Stimulated activated CD8-positive, alpha-beta memory T cell treated with anti-CD3 and anti-CD28 coated beads, Interleukin-2, amount 100 ng/mL, for 1 hour (primary cell): ENCODE measurements at places on chromosomes 11 and 22.

GRCh38 chr11:66727282-66728037 is 1.6 kb downstream of the SPTBN2 start:
- no peak for DNase-seq

DNA sequence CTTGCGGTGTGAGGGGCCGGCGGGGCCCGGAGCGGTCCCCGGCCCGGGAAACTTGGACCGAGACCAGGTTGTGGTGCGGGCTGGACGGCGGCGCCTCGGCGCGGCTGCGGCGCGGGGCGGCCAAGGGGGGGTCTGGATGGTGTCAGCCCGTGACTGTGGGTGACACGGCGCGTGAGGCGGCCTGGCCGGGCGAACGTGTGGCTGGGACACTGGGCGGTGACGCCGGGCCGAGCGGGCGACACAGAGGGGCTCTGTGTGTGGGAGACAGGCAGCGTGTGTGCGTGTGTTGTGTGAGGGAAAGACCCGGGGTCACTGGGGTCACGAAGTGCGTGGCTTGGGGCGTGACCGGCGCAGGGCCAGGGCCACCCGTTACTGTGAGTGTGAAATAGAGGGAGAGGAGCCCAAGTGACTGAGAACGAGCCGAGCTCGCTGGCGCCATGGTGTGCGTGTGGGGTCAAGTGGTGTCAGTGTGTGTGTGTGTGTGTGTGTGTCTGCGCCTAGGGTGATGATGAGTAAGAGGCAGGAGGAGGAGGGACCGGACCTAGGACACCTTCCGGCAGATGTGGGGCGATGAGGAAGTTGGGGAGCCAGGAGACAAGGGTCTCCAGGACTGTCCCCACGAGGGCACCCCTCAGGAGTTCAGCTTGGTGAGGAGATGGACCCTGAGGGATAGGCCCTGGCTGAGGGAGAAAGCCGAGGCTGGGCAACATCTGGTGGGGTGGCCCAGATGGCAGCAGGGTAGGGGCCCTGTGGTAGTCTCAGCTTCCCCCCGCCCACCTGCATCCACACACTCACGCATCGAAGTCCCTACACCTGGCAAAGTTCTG is 817 bp downstream of the RELT start:
- peak; percentile 18 for DNase-seq

DNA sequence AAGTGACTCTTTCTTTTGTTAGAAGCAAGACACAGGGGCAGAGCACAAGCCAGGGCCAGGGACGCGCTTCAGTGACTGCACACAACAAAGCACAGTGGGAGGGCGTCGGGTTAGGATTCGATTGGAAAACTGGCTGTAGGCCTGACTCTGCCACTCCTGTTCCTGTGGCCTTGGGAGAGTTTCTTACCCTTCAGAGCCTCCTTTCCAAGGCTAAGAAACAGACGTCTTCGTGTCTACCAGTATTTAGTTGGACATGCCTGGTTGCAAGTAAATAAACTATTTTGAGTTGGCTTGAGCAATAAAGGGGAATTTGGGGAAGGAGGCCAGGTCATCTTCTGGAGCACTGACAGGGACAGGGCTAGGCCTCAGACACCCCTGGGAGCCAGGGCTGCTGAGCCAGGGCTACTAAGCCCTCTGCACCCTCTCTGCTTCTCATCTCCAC is 549.1 kb downstream of the INSC start:
- DNase-seq, result no peak

DNA sequence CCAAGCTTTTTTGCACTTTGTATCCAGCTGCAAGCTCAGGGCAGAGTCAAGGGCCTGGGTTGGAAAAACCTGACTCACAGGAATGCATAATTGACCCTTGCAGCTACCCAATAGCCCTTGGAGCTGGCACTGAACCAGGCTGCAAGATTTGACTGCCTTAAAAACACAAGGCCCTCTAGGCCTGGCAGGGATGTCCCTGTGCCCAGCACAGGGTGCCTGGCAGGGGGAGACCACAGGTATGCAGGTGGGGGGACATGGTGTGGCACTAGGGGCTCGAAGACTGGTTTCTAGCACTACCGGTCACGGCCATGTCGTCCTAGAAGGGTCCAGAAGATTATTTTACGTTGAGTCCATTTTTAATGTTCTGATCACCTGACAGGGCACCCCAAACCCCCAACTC is 30.2 kb downstream of the SBF1 start:
- no peak for DNase-seq

- DNase-seq, result no peak
Measured at GRCh38 chr11:59011655-59012397, 72.5 kb downstream of the GLYATL1 start.

- DNase-seq, result no peak
Measured at GRCh38 chr11:73428699-73429098, 52.5 kb downstream of the RELT start.

- DNase-seq, result no peak
Measured at GRCh38 chr11:83192606-83193245, 786 bp upstream of the ANKRD42 start.

DNA sequence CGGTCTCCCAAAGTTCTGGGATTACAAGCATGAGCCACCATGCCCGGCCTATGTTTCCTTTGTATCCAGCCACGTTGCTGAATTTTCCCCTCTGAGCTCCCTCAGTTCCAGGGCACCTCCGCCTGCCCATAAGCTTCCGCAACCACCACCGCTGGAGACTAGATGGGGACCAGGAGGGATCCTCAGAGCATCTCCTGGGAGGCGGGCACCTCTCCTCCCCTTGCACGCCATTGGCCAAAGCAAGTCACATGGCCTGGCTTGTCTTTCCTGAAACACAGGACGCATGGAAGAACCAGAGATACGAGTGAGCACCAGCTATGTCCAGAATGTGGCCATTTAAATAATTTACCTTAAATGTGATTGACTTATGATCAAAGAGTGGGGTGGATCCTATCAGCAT is 388.3 kb downstream of the BRD1 start:
- no peak for DNase-seq

DNA sequence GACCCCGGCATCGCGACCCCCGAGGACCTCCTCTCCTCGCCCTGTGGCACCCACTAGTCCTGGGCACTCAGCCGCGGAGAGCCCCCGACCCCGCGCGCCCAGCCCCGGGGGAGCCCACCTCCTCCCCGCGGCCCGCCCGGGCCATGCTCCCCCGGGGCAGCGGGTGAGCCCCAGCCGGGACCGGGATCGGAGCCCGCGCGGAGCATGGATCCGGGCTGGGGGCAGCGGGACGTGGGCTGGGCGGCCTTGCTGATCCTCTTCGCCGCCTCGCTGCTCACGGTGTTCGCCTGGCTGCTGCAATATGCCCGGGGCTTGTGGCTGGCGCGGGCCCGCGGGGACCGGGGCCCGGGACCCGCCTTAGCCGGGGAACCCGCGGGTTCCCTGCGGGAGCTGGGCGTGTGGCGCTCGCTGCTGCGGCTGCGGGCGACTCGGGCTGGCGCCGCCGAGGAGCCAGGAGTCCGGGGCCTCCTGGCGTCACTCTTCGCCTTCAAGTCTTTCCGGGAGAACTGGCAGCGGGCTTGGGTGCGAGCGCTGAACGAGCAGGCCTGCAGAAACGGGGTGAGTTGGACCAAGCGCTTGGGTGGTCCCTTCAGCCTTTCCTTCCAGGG is 498 bp downstream of the C2CD2L start:
- DNase-seq, result no peak
